ENCODE measurements at places on chromosomes 6 and 20. TPM values are rescaled to one million over a fixed set of nuclear protein-coding genes. Genes with fewer than 3 reads are reported as not detected.

DNA sequence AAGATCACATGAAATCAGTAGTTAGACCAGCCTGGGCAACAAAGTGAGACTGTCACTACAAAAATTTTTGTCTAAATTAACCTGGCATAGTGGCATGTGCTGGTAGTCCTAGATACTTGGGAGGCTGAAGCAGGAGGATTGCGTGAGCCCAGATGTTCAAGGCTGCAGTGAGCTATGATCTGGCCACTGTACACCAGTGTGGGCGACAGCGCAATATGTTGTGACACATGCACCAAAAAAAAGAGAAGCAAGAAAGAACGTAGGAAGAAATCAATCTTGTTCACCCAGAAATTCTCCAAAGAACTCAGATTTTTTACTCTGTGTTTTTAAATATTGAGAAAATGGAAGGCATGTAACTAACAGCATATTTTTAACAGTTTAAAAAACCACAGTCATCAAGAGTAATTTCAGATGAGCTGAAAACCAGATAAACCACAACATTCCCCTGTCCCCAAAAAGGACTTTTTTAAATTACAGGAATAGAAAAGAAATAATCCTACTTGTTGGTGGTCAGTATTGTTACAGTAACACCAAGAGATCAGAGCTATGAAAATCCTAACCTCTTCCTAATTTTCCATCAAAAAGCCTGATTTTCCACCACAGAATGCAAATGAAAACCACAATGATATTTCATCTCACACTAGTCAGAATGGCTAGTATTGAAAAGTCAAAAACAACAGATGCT is 240.2 kb downstream of the KHDC1L start:
- no peak for DNase-seq

DNA sequence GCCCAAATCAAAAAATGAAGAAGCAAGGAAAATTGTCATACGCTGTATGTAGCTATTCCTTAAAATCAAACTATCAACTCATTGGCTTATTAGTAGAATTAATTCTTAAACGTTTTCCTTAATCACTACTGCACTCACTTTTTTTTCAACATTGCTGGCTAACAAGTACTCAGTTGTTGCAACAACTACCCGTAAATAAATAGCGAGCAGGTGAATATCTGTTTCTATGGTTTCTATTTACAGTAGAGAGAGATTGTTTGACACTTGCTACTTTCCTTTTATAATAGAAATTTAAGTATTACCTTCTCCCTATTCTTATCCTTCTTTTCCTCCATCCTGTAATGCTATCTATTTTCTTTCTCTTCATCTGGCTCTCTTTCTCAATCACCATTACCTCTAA is 25.1 kb downstream of the FRK start:
- no peak for DNase-seq

DNA sequence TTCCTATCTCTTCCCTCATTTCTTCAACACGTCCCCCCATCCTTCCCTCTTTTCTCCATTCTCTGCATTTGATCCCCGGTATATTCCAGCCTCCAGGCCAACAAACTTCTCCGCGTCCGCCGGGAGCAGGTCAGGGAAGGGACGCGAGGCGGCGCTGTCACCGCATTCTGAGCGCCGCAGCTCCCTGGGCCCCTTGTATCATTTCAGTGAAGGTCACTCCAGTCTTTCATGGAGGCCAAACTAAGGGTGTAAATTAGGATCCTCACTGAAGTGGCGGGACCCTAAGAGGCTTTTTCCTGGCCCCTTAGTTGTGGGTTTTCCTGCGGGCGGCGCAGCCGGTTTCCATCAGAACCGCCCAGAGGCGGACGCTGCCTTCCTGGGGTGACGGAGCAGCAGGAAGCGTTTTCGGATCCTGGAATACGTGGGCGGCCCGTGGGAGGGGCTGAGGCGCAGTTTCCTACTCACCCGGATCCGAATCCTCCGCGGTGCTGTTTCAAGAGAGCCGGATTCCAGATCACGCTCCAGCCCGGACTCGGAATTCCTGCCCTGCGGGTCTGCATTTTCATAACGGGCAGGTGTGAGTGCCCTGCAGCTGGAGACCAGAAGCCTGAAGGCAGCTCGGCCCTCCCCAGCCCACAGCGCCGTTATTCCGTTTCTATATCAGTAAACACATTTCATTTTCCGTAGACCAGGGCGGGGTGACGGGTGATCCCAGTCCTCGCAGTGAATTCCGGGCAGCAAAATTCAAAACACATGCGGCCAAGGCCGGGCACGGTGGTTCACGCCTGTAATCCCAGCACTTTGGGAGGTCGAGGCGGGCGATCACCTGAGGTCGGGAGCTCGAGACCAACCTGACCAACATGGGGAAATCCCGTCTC is 3.6 kb upstream of the MICA start:
- DNase-seq: peak; percentile 94

The GRM1 gene
- 0.22 TPM for polyA plus RNA-seq

Data from hepatocyte (in vitro differentiated cells).